T-helper 22 cell (primary cell): ENCODE measurements at places on chromosomes 11 and 22.

- no peak for DNase-seq
Observed at GRCh38 chr11:57160665-57161064, 21.1 kb upstream of the LRRC55 start.

GRCh38 chr22:45120440-45120839 lies 43.3 kb upstream of the NUP50 start:
- no peak for DNase-seq

GRCh38 chr11:13680501-13681264 lies 12.2 kb downstream of the FAR1 start:
- DNase-seq: no peak

- DNase-seq: no peak
Observed at GRCh38 chr11:26834601-26835000, 112.7 kb upstream of the SLC5A12 start.

- DNase-seq: no peak
Observed at GRCh38 chr11:103877221-103877620, 159.2 kb upstream of the DDI1 start.
